Stimulated activated CD8-positive, alpha-beta memory T cell treated with anti-CD3 and anti-CD28 coated beads, Interleukin-4, amount 100 ng/mL, for 1 hour (primary cell): ENCODE measurements at places on chromosomes 16 and 17.

DNA sequence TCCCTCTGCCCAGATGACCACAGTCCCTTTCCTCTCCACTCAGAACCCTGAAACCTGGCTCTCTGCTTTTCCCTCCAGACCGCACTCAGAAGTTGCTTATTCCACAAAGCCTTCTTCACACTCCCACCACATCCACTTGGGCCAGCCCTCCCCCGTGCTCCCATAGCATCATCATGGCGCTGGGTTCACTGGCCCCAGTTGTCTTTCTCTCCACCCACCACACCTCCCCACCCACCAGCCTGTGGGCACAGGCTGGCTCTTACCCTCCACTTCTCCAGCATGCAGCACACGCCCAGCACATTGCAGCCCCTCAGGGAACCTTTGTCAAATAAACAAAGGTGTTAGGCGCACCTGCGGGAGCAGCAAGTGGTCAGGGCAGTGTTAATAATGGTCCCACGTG lies 130.0 kb downstream of the KATNIP start:
- no peak for DNase-seq

DNA sequence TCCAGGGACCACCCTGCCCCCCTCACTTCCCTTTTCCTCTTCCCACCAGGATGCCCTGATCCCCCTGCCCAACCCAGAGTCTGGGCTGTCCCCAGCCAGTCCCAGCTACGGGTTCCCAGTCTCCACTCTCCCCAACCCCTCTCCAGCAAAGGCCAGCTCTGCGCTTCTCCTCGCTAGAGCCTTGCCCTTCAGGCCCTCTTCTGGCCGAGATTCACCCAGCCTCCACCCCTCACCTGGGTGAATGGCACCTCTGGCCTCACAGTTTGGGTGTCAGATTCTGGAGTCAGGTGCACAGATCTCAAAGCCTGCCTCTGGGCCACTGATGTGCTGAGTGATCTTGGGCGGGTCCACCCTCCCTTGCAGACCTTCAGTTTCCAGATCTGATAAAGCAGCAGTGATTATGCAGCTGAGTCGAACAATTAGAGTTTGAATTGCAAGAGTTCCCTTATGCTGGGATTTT lies 185.6 kb upstream of the TNRC6C start:
- no peak for DNase-seq

GRCh38 chr17:57536289-57536688 lies 208.8 kb downstream of the CCDC182 start:
- DNase-seq = no peak

DNA sequence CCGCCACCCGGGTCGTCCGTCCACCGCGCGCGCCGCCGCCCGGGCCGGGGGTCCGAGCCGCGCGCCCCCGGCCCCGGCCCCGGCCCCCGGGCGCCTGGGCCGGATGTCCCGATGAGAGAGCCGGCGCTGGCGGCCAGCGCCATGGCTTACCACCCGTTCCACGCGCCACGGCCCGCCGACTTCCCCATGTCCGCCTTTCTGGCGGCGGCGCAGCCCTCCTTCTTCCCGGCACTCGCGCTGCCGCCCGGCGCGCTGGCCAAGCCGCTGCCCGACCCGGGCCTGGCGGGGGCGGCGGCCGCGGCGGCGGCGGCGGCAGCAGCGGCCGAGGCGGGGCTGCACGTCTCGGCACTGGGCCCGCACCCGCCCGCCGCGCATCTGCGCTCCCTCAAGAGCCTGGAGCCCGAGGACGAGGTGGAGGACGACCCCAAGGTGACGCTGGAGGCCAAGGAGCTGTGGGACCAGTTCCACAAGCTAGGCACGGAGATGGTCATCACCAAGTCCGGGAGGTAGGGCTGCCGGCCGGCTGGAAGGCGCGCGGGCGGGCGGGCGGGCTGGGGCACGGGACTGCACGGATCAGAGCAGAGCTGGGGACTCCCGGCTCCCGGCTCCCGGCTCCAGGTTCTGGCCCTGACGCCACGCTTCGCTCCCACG lies 548 bp downstream of the TBX2 start:
- no peak for DNase-seq

DNA sequence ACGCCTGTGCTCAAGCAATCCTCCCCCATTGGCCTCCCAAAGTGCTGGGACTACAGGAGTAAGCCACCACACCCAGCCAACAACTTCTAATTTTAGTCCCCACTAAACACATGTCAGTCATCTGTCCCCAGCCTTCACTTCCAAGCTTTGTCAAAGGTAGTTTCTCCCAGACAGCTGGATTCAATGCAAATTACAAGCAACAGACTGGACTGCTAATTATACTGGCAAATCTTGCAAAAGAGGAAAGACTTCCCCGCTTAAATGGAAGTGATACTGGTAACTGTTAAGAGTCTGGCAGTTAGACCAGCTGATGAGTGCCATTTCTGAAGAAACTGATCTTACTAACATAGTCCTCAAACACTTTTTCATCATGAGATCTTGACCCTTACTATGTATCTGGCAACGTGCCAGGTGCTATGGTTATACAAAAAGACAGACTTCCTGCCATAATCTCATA lies 8.2 kb upstream of the GGA2 start:
- DNase-seq = no peak

DNA sequence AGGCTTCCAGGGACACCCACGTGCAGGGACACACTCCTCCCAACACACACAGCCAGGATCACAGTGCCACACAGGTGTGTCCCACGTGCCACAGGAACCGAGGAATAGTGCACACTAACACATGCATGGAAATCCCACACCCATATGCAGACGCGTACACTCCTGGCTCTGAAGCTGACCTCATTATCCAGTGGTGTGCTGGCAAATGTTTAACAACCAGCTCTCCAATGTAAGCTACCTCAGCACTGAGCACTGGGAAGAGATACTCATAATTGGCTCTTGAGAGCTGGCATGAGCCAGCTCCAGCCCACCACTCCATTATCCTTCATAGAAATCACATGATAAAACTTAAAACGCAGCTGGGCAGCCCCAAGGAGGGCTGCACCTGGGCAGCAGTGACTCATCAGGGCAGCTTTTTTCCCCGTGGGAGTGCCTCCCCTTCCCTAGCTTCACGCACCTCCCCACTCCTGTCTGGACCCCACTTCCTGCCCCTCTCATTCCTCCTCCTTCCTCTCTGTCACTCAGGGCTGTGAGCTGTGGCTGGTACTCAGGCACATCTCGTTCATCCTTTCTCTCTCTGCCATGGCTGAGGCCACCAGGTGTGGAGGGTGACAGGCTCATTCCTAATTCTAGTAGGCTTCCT lies 14.9 kb upstream of the TBX21 start:
- DNase-seq = no peak

DNA sequence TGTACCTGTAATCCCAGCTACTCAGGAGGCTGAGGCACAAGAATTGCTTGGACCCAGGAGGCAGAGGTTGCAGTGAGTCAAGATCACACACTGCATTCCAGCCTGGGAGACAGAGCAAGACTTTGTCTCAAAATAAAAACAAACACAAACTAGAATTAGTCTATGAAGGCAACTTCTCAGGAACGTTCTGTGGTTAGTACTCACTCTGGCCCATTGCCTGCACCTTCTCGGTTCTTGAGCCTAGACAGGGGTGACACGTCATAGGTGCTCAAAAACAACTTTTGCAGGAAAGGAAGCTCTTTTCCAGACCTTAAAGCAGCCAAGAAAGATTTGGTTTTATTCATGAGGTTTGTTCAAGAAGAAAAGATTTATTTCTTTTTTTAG lies 22.3 kb upstream of the CNOT1 start:
- no peak for DNase-seq

DNA sequence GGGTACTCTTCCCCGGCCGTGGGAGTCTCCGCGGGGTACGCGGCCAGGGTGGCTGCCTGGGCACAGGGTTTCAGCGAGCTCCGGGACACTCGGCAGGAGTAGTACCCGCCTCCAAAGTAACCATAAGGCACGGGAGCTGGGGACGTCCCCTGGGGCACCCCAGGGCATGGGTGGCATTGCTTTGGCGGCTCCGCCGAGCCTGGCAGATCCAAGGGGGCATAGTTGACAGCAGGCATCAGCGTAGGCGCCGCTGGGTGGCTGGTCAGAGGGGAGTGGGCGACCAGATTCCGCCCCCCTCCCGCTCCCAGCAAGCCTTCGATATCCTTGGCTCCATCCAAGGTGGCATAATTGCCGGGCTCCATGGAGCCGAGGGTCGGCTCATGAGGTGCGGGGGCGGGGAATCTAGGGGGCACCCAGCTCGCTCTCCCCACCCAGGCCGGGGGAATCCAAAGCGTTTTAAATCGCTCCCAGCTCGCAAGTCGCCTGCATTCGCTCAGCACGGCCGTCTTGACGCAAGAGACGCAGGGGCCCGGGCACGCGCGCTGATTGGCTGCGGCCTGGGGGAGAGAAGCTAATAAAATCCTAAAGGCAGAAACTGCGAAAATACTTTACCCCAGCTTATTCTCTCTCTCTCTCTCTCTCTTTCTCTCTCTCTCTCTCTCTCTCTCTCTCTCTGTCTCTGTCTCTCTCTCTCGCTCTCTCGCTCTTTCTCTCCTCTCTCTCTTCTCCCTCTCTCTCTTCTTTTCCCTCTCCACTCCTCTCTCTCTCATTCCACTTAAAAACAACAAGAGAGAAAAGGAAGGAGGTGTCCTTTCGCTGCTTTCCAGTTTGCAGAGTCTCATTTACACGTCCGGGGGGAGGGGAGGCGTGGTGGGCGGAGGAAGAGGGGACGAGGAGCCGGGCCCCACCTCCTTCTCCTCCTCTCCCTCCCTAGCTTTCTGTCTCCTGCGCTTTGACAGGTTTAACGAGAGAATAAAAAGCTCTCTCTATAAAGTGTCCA lies at the start of gene HOXB13:
TSS of gene HOXB13 (minus strand) at position 519 of the 1,000 bp plus-strand sequence. CDS start at position 362, 157 bp downstream.
- DNase-seq = no peak

- DNase-seq = no peak
These were observed 21.9 kb downstream of the KIF2B start for GRCh38 chr17:53844491-53845107.

DNA sequence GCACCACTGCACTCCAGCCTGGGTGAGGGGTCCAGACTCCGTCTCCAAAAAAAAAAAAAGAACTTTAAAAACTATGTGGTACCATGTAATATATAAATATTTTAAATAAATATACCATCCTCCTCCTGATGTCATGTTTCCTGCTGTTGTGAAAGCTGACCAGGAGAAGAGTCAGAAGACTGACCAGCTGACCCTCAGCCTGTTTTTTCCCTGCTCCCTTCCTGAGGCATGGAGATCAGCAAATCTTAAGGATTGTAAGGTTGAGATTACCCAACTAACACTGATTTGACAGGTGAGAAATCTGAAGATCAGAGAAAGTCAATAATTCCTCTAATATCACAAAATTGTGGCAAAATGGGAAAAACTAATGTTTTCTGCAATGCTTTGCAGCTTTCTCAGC lies 18.1 kb downstream of the NCOR1 start:
- no peak for DNase-seq

GRCh38 chr17:3400055-3400454 lies 1.8 kb upstream of the OR1E1 start:
- DNase-seq = no peak

GRCh38 chr16:12349936-12350850 lies 373.7 kb downstream of the SNX29 start:
- DNase-seq = no peak

DNA sequence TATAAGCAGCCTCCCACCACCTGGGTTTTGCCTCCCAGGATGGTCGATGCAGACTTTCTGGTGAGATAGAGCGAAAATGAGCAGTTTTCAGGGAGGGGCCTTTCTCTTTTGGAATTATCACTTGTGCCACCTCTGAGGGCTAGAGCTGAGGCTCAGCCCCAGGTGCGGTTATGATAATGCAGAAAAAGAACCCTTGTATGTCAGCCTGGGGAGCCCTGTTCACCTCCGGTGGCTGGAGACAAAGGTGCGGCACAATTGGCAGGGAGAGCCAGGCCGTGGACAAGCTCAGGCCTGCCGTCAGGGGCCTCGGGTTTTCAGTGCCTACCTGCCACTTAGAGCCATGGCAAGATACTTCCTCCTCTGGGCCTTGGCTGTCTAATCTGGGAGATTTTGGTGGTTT lies 4.4 kb downstream of the SCPEP1 start:
- no peak for DNase-seq

- no peak for DNase-seq
These were observed 73.9 kb downstream of the SPAG9 start for GRCh38 chr17:51046514-51047384.

DNA sequence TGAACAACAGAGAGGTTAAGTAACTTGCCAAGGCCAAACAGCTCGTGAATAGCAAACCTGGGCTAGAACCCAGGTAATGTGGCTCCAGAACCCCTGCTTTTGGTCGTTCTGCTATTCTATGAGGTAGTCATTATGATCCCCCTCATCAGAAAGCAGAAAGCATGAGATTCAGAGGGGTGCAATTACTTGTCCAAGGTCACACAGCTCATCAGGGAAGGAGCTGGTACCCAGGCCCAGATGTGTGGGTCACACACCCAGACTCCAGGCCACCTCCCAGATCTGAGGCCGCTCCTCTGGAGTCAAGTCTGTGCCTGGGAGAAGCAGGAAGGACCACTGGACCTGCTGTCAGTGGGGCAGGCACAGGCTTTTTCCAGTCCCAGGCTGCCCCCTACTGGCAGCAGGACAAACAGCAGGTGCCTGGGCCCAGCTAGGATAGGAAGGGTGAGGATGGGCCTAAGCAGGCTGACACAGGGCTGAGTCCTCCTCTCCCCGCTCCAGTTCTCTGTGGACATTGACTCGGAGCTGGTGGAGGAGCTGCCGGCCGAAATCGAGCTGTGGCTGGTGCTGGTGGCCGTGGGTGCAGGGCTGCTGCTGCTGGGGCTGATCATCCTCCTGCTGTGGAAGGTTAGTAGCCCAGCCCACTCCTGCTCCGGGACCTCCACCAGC lies 7.8 kb upstream of the PDK2 start:
- DNase-seq = peak; percentile 53

- no peak for DNase-seq
These were observed 116.0 kb downstream of the SNX29 start for GRCh38 chr16:12092544-12092921.

DNA sequence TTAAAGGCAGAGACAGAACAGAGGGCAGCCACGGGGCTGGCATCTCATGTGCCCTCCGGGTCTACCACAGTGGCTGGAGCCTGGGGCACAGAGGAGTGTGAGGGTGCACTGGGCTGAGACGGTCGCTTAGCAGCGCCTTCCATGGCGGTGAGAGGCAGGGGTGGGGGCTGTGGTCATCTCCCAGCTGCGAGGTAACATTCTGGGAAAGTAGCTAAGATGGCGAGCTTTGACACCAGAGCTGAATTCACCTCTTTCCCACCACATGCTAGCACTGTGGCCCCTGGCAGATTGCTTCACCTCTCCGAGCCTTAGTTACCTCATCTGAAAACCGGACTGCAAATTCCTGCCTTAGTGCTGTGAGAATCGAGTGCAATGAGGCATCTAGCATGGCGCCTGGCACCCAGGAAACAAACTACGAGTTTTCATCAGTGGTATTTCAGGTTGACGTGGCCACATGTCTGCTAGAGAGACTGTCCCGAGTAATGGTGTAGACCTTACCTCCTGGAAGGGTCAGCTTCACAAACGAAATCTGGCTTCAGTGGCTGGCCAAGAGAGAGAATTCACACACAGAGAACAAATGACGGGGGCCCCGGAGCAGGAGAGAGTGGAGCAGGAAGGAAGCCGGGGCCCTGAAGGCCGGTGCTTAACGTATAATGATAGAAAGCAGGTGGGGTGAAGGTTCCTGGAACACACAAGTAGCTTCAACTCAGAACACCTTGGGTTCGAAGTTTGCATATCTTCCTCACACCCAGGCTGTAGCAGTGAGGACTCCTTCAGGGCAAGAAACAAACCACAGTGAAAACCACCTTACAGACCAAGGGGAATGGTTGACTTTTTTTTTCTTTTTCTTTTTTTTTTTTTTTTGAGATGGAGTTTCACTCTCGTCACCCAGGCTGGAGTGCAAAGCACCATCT lies 63.9 kb upstream of the RPH3AL start:
- DNase-seq = no peak

GRCh38 chr16:689175-689897 lies 862 bp downstream of the WDR24 start:
- DNase-seq = no peak

GRCh38 chr17:12839042-12839441 lies 49.7 kb downstream of the ARHGAP44 start:
- no peak for DNase-seq

GRCh38 chr17:40564195-40564882 lies 933 bp downstream of the CCR7 start:
- no peak for DNase-seq
